SK-N-DZ (cell line): ENCODE measurements at places on chromosomes 5 and 9.

DNA sequence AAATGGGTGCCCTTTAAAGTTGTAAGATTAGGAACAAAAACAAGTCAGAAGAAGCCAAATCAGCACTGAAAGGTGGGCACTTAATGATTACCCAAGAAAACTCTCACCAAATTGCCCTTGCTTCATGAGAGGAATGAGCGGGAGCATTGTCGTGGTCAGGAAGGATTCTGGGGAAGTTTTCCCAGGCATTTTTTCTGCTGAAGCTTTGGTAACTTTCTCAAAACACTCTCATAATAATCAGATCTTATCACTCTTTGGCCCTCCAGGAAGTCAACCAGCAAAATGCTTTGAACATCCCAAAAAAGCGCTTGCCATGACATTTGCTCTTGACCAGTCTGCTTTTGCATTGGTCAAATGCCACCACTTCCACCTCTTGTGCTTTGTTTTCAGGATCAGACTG, 10.4 kb upstream of the PCDHGC3 start:
- DNase-seq = no peak

- DNase-seq = no peak
Observed at GRCh38 chr9:79360387-79361347, 211.1 kb upstream of the TLE4 start.

DNA sequence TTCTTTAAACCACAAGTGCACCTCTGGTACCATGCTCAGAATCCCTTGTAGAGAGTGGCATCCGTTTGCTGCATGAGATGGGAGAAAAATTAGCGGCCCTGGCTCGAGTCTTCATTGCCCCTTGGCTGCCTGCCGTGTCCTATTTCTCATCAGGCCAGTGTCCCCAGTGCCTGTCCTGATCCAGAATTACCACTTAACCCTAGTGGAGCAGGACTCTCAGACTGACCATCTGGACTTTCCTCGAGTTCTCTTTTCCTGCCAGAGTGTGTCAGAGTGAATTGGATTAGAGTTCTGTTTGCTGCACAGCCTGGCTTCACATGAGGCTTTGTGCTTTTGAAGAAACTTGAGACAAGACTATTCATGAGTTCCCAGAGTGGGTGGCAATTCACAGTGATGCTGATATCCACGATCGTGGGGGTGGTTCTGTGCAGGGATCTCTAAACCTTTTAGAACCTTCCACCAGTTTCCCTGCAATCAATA, 92.6 kb downstream of the C9orf152 start:
- DNase-seq = no peak

DNA sequence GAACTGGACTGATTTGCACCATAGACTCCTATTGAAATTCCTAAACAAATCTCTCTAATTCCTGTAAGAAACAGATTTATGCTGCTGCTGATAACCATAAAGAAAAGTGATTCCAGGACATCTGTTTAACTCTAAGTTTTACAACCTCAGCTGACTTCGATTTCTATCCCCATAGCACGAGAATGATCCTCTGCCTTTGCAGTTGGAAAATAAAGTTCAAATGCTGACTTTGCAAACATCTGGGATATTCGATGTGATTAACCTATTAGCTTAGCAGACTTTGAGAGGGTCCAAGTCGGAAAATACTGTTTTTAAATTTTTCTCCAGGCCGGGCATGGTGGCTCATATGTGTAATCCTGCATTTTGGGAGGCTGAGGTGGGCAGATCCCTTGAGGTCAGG, 247.3 kb downstream of the PSAT1 start:
- DNase-seq = no peak
